ENCODE measurements at places on chromosomes 2 and 18.

GRCh38 chr2:109514857-109515256, 98.9 kb downstream of the SEPTIN10 start:
- no peak for DNase-seq

GRCh38 chr2:46556681-46557289, 77.4 kb downstream of the TMEM247 start:
- DNase-seq, result no peak

GRCh38 chr2:165015052-165015642, 59.8 kb upstream of the SLC38A11 start:
- DNase-seq, result peak; percentile 28

DNA sequence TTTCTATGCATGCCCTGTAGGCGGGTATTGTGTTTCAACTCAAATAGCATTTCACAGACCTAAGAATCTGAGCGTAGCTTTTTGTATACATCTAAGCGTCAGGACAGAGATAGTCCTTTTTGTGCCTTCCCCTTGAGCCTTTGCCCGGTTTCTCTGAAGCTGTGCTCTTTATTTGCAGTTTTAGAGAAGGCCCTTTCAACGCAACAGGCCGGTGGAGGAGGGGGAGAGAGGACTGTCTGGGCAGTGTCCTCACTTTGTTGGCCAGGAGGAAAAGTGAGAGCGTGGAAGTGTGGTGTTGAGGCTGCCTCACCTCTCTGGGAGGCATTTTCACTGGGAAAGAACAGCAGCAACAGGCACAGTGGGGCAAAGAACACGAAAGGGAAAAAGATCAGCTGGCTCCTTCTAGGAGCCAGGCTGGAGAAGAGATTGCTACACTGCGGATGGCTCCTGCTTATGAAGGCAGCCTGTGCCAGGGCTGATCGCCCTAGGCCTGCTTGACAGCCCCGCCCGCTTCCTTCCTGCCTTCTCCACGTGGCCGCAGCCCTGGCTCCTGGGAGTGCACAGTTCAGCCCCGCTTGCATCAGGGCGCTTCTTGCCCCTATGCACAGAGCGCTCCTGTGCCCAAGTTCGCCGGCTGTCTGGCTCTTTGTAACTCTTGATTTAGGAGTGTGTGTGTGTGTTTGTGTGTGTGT, 195.6 kb upstream of the POU3F3 start:
- DNase-seq, result no peak

GRCh38 chr2:114156366-114157056, 266.6 kb downstream of the ACTR3 start:
- DNase-seq, result no peak

GRCh38 chr18:79680891-79681339, 1.3 kb downstream of the CTDP1 start:
- no peak for DNase-seq

DNA sequence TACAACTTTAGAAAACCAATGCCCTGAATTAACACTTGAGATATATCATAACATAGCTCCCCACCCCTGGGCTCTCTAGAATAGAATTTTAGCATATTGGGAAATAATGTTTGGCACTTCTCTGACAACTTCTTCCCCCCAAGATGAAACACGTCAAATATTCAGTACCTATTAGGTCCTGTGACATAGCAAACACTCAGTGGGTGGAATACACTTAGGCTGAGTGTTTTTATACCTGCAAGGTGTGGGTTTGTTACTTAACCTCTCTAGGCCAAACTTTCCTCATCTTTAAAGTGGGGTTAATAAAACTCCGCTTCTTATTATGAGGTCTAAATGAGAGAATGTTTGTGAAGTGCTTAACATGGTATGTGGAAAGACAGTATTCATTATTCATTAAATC, 56.1 kb downstream of the LAMA3 start:
- no peak for DNase-seq

DNA sequence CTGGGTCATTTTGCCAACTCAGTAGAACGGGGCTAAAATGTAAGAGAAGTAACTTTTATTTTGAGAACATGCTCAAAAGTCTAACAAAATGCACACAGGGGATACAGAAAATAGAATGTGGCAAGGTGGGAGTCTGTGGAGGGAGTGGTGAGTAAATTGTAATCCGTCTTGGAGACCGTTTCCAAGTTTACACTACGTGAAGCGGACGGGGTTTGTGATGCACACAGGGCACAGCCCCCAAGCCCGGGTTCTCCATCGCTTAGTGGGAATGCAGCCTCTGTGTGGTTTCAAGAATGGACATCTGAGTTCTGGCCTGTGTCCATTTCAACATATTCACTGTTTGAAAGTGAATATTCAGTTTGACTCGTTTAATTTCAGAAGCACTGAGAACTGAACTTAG, 65.0 kb upstream of the TMEM18 start:
- DNase-seq, result no peak

- DNase-seq, result no peak
These were observed 259.3 kb downstream of the NEDD4L start for GRCh38 chr18:58303363-58303762.

GRCh38 chr2:196479350-196479749, 160.2 kb upstream of the CCDC150 start:
- no peak for DNase-seq

GRCh38 chr2:163319006-163319405, 416.8 kb downstream of the FIGN start:
- no peak for DNase-seq

DNA sequence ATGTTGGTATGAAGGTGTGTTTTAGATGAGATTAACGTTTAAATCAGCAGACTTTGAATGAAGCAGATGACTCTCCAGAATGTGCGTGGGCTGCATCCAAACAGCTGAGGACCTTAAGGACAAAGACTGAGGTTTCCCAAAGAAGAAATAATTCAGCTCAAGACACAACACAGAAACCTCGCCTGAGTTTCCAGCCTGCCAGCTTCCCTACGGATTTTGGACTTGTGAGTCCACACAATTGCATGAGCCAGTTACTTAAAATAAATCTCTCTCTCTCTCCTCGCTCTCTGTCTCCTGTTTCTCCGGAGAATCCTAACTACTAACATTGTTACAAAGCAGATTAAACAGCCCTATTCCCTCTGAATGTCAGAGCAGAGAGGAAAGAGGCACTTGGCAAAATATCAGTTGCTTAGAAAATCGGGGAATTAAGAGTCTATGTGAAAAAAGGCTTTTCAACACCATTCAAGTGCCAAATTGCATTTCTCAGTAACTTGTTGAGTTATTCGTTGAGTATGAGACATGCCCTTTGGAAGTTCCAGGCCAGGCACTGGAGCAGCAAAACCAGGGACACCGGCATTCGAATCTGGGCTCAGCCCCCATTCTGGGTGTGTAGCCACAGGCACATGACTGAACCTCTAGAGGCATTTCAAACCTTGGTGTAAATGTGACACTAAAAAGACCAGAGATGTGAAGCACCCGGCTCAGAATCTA, 174.6 kb upstream of the PID1 start:
- no peak for DNase-seq

GRCh38 chr18:2534906-2535305, 36.4 kb downstream of the METTL4 start:
- no peak for DNase-seq

DNA sequence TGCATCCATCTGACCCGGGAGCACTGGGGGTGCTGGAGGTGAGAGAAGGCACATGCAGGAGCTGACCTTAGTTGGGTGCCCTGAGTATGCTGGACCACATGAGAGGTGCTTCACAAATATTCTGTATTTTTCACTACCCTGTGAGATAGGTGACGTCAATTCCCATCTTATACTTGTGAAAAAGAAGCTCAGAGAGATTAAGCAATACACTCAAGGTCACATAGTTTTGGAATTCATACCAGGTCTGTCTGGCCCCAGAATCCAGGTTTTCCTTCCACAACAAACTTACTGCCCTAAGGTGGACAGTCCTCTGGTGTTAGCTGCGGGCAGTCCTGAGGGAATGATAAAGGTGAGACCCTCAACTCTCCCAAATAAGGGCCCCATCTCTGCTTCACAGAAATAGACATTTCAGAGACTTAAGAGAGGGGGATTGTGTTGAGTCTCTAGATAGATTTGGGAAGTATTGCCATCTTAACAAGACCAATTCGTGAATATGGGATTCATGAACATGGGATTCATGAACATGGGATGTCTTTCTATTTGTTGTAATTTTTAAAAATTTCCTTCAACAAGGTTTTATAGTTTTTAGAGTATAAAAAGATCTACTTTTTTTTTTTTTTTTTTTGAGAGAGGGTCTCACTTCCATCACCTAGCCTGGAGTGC, 64.0 kb upstream of the SMAD7 start:
- DNase-seq, result no peak

DNA sequence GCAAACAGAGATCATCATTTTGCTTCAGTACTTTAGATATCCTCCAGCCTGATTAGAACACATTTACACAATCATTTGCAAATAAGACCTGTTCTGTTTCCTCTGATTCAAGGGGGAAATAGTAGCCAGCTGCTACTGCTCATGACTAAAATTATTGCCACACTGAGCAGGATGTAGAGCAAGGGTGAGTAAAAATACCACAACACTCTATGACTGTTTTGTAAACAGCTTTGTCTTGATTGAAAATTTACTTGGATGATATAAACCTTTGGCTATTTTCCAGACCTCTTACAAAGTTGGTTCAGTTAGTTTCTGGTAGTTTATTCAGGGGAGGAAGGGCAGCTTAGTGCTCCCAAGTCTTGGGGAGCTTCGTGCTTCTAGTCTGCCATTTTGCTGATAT, 286.4 kb upstream of the CNTNAP5 start:
- DNase-seq, result no peak

DNA sequence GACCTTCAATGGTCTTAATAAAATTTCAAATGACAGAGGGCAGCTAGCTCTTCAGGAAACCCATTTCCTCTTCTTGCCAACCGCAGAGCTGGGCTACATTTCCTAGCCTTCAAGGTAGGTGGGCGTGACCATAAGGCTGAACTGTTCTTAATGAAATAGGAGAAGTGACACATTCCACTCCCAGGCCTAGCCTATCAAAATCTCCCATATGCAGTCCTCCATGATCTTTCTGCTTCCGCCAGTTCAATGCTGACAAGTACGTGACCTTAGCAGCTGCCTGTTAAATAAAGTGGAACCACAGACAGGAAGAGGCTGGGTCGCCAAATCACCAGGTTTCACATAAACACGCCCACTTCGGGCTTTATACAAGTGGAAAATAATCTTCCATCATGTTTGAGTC, 13.2 kb downstream of the SERPINE2 start:
- no peak for DNase-seq

DNA sequence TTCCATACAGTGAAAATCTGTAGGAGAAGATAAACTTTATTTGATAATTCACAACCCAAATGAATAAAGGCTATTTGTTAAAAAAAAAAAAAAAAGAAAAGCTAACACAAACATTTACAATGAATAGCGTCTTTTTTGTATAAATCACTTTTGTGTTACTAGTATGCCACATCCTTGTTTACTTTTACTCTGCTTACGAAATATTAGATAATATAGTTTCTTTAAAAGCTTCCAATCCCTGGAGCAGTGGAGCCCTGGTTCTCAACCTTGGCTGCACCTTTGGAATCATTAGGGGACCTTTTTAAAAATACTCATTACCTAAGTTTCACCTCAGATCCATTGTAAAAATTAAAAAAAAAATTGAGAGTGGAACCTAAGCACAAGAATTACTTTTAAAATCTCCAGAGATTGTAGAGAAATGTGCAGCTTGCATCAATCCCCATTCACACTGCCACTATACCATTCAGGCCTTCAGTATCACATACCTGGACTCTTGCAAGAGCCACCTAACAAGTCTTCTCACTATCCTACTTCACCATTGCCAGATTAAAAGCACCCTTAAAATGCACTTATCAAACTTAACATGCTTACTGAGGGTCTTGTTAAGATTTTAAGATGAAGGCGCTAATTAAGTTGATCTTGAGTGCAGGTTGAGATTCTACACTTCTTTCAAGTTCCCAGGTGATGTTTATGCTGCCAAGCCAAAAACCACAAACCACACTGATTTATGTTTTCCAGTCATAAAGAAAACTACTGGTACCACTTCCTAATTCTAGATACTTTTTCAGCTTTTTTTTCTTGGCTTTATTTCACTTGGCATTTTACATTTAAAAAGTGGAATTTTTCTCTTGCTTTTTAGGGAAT, 59.7 kb upstream of the ZC3H15 start:
- DNase-seq, result no peak

GRCh38 chr2:40178971-40179370, 272.9 kb downstream of the SLC8A1 start:
- no peak for DNase-seq

DNA sequence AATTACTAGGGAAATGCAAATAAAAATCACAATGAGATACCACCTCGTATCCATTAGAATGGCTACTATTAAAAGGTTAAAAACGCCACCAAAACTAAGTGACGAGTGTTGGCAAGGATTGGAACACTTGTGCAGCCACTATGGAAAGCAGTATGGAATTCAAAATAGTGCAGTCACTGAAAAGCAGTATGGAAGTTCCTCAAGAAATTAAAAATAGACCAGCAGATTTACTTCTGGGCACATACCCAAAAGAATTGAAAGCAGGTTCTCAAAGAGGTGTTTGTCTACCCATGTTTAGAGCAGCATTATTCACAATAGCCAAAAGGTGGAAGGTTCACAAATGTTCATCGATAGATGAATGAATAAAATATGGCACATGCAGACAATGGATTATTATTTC, 149.7 kb upstream of the STON1 start:
- no peak for DNase-seq

GRCh38 chr2:25528173-25528572, 145.2 kb downstream of the DTNB start:
- no peak for DNase-seq

- no peak for DNase-seq
These were observed 51.4 kb upstream of the MAP4K3 start for GRCh38 chr2:39488450-39488849.

Measured in stimulated activated CD4-positive, alpha-beta T cell treated with anti-CD3 and anti-CD28 coated beads, Interleukin-1b, Interleukin-23, amount 100 ng/mL, for 24 hours (primary cell).